ENCODE measurements at places on chromosomes 5 and 9.

DNA sequence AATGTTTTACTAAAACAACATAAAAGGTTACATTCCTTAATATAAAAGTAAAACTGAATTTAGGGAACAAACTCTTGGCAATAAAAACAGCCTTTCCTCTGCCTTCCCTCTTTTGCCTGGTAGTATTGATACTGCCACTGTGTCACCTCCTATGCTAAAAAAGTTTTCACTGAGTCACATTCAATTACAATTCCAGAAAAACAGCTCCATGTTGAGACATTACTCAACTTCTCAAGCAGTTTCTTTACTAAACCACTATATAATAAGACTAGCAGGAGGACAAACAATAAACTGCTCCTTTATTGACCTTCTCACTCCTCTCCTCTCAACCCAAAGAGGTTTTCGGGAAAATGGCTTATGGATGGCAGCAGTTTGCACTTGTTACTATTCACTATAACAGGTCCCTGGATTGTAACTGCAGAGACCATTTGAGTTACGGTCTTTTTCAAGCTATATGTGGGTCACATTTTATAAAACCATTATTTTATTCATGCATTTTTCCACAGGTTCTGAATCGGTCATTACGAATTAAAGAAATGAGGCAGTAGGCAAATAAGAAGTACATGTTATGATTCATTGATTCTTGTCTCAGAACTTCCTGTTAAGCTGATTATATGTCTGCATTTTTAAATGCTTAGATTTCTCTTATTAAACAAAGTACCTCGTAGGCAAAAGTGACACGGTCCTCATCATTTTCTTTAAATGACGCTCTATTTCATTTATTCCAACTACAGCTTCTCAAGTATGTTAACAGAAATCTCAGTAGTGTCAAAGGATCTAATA is 2.1 kb downstream of the ZDHHC21 start:
- DNase-seq, result no peak

- no peak for DNase-seq
These were observed 1326.8 kb downstream of the PTPRD start for GRCh38 chr9:9286001-9286400.

- no peak for DNase-seq
These were observed 476.1 kb upstream of the PTPRD start for GRCh38 chr9:11088821-11089374.

- DNase-seq, result no peak
These were observed 44.6 kb upstream of the MATR3 start for GRCh38 chr5:139248826-139249453.

DNA sequence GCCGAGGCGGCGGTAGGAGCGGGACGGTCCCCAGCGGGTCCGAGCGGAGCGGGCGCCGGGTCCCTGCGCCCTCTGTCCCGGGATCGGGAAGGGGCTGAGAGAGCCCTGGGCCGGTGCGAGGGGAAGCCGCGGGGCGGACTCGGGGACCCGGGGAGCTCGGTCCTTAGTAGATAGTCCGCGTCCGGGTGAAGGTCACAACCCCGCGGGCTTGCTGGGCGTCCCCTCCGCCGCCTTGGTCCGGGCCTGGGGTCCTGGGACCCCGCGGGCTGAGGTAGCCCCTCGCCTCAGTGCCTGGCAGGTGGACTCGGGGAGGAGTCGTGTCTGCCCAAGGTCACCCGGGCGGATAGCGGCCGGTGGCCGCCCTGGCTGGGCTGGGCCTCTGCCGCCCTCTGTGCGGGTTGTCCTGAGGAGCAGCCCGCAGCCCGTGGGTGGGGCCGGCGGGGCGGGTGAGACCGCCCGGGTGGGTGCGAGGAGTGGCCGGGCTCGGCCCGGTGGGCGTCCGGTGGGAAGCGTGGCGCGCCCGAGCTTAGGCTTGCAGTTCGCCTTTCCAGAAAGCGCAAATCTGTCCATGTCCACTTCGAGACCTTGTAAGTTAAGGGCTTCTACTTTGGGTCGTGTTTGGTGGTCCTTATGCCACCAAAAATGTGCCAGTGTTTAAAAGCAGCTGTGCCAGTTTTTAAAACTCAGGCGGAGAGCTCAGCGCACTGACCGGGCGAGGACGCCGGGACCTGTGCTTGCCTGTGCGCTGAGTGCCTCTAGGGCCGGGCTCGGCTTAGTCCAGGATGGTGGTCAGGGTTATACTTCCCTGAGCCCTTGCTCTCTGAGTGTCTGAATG is 554 bp downstream of the SDHA start:
- no peak for DNase-seq

DNA sequence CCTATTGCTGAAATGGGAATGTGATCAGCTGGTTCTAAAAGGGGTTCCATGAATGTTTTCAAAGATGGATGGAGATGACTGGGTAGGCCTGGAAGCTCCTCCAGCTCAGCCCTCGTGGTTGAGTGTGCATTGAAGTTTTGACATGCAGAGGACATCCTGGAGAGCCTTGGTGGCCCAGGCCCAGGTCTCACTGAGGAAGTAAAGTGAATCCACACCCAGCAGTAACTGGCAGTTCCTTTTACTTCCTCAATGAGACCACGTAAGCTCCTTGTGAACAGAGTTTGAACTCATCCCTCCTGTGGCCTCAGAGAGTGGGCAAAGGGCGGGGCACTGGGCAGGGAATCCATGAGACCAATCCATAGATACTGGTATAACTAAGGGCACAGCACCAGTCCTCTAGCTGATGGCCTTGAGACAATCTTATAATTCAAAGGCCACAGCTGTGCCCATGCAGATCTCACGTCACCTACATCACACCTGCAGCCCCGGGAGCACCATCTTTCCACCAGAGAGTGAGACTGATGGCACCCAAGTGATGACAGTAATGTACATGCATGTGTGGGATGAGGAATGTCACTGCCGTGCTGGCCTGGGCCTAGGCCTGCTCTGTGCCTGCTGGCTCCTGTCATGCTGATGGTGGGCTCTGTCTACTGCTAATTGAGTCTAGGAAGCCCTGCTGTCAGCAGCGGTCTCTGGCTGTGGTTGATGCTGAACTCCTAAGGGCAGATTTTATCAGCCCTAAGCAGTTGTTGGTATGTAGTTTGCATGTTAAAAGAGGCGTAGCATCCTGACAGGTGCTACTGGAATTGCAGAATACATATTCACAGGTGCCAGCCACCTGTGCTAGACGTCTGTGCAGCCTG is 257.8 kb downstream of the FSTL4 start:
- DNase-seq, result no peak

DNA sequence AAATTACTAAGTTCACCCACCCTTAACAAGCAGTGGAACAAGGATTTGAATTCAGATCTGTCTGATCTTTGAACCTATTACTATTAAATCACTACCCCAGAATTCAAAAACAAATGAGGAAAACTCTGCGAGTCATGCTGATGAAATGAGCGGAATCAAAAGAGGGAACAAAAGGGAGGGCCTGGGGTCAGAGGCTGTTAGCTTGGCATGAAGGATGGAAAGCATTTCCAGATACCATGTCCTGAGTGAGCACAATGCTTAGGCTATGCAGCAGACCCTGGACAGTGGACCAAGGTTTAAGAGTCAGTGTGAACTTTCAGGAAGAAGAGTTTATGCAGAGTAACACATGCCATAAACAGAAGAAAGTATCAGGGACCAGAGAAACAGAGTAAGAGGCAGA is 30.5 kb downstream of the GRIA1 start:
- DNase-seq, result no peak

DNA sequence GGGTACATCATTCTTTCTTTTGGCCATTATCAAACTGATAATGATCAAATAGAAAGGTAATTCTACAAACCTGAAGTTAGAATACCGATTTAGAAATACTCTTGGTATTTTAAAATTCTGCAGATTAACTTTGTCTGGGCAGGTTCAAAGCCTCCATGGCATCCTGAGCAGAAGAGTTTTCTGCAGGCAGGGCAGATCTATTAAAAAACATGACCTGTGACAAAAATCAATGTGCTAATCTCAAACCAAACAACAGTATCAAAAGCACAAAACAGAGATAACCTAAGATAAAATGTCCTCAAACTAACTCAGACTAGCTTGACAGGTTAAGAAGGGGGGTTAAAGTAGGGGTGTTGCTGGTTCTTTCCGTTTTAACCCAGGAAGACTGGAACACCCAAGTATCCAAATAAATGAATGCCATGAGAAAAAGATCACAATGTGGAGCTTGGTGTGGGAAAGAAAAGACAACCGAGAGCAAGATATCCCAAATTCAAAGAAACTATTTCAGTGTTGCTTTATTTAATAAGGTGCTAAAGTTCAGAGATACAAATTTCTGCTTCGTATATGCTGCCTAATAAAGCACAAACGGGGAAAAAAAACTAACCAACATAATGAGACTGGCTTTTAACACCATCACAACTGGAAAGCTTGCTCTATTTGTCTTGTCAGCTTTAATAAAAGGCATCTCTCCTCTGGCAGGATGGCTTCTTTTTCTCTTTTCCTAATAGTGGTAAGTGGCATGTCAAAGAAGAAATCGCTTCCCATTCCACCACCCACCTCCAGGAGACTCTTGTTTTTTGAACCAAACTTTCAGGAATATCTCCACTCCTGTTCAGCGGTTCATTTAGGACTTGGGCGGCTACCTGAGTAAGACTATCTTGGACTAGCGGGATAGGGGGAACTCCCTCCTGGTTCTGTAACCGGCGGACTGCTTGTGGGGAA is 2.3 kb downstream of the EFNA5 start:
- DNase-seq, result no peak

DNA sequence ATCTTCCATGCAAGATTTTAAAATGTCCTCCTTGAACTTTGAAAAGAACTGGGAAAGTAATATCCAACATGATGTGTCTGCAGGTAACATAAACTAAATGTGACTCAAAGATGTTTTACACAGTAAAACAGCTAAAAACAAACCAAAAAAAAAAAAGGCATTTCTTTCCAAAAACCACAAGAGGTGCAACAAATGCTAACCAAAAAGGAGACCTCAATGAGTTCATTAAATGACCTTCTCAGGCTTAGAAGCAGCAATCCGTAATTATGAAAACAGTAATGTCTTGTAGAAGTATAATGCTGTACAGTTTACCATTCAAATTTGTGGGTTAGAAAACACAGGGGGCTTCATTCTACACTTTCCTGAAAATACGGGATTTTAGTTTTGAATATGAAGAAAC is 2.5 kb downstream of the RNF145 start:
- DNase-seq, result no peak

- no peak for DNase-seq
These were observed 355 bp downstream of the TLE4 start for GRCh38 chr9:79572032-79572607.

DNA sequence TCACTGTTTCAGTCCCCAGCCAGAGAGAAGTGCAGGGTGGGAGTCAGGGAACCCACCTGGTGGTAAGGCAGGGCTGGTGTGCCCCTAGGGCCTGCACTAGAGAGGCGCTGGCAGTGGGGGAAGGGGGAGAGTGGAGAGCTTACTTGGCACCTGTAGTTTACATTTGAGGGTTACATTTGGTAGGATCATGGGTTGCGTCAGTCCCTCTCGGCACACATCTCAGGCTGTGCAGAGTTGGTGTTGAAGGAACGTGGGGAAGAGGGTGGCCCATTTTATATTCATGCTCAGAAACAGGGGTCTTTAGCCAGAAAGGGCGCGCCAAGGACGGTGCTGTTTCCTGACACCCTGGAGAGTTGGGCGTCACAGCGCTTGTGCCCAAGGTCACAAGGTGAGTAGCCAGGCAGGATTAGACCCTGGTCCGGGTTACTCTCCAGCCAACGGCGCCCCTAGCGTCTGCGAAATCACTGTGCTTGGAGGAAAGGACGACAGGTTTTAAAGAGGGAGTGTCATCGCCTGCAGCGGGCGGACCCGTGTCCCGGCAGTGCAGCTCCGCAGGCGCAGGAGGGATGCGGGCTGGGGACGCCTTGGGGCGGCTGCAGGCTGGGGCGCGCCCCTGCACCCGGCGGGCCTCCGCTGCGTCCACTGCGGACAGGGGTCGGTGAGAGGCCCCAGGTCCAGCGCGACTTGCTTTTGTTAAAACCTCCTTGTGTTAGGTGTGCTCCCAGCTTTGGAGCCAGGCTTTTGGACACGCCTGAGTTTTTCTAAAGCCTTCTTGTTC is 272.6 kb downstream of the FANCC start:
- no peak for DNase-seq

- no peak for DNase-seq
These were observed 101.7 kb upstream of the SARDH start for GRCh38 chr9:133839822-133840329.

- DNase-seq, result no peak
These were observed 115.8 kb upstream of the OTULINL start for GRCh38 chr5:14465776-14466175.

DNA sequence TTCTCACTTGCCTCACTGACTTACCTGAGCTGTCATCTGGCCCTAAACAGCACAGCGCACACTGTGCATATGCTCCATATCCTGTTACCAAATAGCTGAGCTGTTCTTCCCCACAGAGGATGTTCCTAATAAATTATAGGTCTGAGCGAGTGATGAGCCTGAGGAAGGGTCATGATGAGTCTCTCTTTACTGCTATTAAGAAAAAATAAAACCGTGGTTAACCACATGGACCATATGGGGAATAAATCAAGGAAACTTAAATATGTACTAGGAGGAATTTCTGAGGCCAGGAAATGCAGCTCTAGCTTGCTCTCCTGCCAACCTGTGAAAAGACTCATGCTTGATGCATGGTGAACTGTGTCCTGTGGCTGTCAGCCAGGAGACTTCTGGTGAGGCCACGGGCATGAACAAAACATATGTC is 424.8 kb upstream of the DMAC1 start:
- DNase-seq, result peak; percentile 51

DNA sequence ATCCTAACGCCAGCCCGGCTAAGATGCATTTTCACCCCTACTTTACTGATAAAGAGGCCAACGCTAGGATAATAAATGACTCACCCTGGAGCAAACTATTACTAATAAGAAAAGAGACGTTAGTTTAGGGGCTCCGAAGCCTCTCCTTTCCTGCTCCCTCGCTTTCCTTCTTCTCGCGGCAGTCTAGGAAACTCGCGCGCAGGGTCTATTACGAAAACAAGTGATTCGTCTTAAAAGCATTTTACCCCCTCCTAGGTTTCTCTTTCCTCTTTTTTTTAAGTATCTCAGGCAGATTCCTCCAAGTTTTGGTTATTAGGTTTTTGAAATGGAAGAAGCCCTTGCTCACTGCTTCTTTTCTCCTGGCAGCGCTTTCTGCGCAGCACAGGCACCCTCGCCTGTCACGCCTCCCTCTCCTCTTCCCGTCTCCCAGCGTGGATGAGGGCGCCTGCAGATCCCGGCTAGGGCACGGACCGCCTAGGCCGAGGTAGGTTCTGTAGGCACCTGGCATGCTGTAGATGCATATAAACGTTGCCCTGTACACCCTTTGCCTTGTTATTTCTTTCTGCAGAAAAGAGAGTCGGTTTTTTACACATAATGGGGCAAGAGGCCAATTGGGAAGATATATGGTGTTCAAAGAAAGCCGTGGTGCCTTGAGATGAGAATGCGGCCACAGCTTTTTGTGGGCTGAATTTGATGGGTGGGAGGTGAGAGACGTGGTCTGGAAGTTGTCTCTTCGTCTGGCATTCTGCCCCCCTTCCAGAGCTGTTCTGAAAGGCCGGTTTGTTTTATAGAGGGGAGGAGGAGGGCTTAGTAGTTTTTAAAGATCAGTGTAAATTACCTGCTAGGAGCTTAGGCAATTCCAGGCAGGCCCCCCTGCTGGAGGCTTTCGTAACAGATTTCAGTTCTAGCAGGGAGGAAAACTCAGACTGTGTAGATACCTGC is 983 bp downstream of the GCNT1 start:
- no peak for DNase-seq

Data from NCI-H446 (cell line).